ENCODE measurements at places on chromosomes 2 and 18.

- DNase-seq: peak; percentile 29
Observed at GRCh38 chr2:202278944-202279343, 13.4 kb downstream of the NOP58 start.

- no peak for DNase-seq
Observed at GRCh38 chr2:156470975-156471583, 34.9 kb downstream of the GPD2 start.

DNA sequence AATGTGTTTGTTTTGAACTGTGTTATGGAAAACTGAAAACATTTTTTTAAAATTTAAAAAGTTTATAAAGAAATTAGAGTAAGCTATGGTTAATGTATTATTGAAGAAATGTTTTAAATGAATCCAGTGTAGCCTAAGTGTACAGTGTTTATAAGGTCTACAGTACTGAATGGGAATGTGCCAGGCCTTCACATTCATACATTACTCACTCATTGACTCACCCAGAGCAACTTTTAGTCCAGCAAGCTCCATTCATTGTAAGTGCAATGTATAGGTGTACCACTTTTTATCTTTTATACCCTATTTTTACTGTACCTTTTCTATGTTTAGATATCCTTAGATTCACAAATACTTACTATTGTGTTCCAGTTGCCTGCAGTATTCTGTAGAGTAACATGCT is 215.1 kb upstream of the THUMPD2 start:
- DNase-seq: peak; percentile 62

DNA sequence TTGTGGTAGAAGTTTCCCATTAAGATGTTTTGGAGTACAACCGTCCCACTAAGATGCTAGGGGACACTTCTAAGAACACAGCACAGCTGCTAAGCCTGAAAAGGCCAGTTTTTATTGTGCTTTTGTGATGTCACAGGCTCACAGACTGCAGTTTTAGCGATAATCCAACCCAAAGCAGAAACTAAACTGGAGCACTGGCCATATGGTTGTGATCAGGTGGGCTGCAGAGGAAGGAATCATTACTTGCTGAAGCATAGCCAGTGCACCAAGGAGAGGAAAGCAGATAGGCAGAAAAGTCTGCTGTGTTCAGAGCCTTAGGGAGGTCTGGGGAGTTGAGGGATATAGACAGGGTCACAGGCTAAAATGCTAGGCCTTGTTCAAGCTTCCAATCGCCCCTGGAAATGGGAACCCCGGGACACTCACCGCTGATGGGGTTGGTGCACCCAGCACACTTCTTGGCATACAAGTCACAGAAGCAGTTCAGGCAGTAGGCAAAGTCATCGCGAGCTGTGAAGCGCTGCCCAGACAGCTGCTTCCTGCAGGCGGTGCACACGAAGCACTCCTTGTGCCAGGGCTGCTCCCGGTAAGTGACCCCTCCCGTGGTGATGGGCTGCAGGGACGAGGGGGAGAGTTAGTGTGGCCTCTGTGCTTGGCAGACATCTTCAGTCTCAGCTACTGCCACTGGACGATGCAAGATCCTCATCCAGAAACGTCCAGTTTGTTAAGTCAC is 25.7 kb downstream of the C2orf49 start:
- no peak for DNase-seq

DNA sequence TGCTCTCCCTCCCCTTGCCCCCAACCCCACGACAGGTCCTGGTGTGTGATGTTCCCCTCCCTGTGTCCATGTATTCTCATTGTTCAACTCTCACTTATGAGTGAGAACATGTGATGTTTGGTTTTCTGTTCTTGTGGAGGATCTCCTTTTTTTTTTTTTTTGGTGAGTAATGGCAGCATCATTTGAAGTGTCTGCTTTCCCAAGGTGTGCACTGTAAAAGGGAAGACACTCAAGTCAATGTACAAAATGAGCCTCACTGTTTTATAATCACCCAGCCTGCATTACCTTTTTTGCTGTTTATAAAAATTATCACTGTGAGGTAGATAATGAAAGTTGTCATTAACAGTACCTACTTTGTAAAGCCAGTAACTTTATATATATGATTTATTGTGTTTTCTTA is 56.9 kb downstream of the INSIG2 start:
- no peak for DNase-seq

GRCh38 chr2:64767670-64768468 is 114.2 kb upstream of the SERTAD2 start:
- DNase-seq: peak; percentile 83

- DNase-seq: no peak
Observed at GRCh38 chr2:86275962-86276361, 61.5 kb downstream of the REEP1 start.

DNA sequence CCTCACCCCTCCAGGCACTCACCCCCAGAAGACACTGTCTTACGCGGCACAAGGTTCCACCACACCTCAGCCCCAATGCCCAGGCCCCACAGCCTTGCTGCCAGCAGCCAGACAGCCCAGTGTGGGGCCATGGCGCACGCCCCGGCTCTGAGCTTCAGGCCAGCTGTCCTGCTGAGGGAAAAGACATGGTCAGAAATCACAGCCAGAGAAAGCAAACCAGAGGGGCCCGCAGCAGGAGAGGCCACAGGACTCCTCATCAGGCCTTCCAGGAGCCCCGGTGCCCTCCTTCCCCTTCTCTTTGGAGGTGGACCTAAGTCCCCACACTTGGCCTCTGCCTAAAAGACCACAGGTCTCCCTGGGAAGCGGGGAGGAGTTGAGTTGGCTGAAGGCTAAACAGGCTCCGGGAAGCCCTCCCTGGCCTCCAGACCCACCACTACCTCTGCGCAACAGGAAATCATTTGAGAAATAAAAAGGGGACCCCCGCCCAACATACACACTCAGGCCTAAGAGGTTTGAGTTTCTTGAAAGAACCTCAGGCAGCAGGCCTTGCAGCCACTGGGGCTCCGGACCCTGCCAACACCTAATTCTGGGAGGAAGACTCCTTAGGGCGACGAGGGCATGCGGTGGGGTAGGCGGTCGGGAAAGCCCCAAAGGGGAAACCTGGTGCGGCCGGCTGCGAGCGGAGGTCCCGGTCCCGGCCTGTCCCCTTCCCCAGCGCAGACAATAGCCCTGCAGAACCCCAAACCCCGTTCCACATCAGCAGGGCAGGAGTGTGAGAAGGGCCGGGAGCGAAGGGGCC is 1.9 kb downstream of the SEMA4C start:
- no peak for DNase-seq

DNA sequence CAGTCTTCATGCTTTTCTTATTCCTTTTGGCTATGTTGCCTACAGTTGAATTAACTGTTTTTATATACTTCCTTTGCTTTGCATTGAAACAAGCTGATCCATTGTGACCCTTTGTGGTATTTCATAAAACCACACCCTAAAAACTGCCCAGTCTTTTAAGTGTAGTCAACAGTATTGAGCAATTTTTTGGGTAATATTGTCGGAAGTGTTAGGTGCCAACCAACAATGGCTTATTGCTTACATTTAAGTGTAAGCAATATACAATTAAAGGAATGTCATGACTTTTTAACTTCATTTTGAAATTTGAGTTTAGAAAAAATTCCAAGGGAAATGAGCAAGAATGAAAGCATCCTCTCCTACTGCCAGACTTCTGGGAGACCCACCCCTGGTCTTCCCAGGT is 174.1 kb downstream of the NEDD4L start:
- no peak for DNase-seq

GRCh38 chr18:56086176-56086575 is 498.2 kb upstream of the TCF4 start:
- no peak for DNase-seq

DNA sequence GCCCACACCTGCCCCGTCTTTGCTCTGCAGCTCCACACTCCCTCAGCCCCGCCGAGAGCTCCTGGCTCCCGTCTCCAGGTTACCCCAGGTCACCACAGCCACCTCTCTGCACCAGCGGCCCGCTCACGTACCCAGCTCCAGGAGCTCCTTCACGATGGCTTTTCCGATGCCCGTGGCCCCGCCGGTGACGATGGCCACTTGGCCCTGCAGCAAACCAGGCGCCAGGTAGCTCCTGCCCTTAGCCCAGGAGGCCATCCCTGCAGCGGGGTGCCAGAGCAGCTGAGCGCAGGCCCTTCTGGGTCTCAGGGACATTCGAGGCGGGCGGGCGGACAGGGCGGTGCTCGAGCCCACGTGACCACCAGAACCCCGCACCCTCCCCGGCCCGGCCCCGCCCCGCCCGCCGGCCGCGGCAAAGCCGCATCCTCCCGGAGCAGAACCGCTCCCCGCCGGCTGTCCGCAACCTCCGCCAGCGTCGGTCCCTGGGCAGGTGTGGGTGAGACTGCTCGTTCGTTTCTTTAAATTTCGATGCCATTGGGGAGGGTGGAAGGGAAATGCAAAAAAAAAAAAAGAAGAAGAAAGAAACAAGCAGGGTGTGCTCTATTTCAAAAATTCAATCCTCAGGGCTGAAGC is at the start of the genes PECR and TMEM169:
TSS of gene PECR (minus strand) at position 323 of the 630 bp plus-strand sequence. CDS start at position 255, 68 bp downstream.
TSS of gene TMEM169 (plus strand) at position 433 of the 630 bp plus-strand sequence. CDS start 14,045 bp downstream, outside the sequence.
- DNase-seq: peak; percentile 26

DNA sequence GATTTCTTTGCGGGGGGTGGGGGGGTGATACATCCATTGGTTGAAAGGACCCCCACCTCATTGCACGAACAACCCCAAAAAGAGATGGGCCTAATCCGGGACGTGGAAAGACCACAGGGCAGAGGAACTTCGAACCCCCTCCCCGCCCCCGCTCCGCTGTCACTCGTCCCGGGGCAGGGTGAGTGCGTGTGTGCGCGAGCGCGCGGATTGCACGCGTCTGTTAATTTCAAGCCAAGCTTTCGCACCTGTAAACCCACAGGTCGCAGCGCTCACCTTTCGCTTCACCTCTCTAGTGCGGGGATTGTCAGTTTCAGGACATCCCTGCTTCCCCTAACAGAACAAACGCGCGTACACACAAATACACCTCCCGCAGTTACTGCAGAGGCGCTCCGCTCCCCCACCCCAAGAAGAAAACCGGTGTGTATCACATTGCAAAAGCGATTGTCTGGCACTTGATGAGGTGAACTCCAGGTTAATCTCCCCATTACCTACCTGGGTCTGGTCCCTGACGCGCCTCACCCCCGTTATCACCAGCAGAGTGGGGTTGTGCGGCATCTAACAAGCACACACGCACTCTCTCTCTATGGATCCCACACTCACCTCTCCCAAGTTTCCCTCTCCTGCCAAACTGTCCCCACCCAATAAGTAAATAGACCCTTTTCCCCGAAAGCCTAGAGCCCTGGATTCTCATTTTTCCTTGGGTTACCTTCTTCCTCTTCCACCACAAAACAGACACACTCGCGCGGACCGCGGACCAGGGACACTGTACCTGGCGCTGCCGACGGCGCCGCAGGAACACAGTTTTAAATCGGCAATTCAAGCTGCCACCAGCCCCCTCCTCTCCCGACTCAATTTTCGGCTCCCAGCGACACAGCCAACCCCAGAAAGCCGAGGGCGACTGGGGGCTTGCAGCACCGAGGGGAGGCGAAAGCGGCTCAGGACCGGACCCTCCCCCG is 1.0 kb downstream of the CYP26B1 start:
- DNase-seq: peak; percentile 9

- no peak for DNase-seq
Observed at GRCh38 chr2:236061899-236062298, 106.3 kb downstream of the GBX2 start.

DNA sequence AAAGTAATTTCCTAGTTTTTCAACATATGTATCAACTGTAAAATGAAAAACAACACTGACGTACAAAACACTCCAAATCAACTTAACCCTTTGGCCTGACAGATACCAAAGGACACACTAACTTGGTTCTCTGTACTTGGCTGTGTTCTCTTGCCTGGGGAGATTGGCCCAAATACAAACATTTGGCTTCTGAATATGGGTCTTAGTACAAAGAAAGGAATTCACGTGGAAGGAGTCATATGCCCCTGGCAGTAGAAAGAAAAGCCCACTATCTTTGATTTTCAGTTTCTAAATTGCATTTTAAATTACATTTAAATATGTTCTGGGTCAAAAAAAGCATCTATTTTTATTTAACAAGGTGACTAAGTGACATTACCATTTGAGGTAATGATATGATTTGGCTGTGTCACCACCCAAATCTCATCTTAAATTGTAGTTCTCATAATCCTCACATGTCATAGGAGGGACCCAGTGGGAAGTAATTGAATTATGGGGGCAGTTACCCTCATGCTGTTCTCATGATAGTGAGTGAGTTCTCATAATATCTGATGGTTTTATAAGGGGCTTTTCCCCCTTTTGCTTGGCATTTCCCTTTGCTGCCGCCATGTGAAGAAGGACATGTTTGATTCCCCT is 153.6 kb upstream of the CCDC195 start:
- DNase-seq: peak; percentile 81

- DNase-seq: no peak
Observed at GRCh38 chr2:129763966-129764365, 215.5 kb upstream of the RAB6C start.

- DNase-seq: no peak
Observed at GRCh38 chr2:200795028-200795440, 16.7 kb upstream of the BZW1 start.

DNA sequence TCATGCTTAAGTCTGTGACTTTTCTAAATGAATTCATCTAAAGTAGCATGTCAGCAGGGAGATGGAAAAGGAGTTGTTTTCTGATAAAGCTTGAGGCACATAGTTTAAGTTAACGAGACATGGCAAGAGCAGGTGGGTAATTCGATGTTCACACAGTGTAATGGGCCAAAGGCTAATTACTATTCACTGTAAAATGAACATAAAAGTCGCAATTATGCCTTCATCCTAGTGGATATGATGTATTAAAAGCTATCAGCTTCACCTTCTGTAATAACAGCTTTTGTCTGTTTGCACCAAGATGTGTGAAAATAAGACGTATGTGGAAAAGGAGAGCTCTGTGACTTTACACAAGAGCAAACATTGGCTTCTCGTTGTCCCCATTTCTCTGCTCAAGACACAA is 94.2 kb upstream of the CDH20 start:
- DNase-seq: no peak

DNA sequence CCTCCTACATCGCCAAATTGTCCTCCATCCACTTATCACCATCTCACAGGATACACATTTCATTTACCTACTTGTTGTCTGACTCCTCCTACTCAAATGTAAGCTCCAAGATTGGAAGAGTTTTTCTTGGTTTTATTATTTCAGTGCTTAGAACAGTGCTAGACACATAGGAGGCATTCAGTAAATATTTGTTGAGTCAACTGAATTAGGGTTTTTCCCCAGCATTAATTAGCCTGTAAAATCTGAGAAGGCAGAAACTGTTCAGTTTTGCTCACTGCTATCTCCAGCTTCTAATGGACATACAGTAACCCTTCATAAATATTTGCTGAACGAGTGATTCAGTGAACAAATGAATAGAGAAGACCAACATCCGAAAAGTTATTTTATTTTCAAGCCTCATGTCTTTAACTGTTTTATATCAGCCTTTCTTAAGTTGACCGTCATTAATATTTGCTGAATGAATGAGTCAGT is 800 bp downstream of the TTC21B start:
- DNase-seq: peak; percentile 45

GRCh38 chr18:46859855-46860254 is 57.5 kb downstream of the PIAS2 start:
- no peak for DNase-seq

All from foreskin keratinocyte (primary cell).